Diencephalon (tissue), 1 donor: ENCODE measurements at places on chromosomes 2 and 18. TPM values are rescaled to one million over a fixed set of nuclear protein-coding genes. Genes with fewer than 3 reads are reported as not detected.

Gene HRH4
- 0.23 TPM for total RNA-seq

Gene MAP3K19
- 9.5 TPM for total RNA-seq

Gene RALB
- 49.4 TPM for total RNA-seq

Gene NTSR2
- total RNA-seq, result 4.2 TPM

Gene ADD2
- total RNA-seq, result 236 TPM
